ENCODE measurements at places on chromosomes 5 and 9.

- no peak for DNase-seq
Measured at GRCh38 chr5:122195802-122196394, 66.6 kb downstream of the ZNF474 start.

GRCh38 chr5:123882319-123882964, 370.5 kb downstream of the CSNK1G3 start:
- DNase-seq, result no peak

- no peak for DNase-seq
Measured at GRCh38 chr5:88867638-88868037, 15.3 kb downstream of the MEF2C start.

DNA sequence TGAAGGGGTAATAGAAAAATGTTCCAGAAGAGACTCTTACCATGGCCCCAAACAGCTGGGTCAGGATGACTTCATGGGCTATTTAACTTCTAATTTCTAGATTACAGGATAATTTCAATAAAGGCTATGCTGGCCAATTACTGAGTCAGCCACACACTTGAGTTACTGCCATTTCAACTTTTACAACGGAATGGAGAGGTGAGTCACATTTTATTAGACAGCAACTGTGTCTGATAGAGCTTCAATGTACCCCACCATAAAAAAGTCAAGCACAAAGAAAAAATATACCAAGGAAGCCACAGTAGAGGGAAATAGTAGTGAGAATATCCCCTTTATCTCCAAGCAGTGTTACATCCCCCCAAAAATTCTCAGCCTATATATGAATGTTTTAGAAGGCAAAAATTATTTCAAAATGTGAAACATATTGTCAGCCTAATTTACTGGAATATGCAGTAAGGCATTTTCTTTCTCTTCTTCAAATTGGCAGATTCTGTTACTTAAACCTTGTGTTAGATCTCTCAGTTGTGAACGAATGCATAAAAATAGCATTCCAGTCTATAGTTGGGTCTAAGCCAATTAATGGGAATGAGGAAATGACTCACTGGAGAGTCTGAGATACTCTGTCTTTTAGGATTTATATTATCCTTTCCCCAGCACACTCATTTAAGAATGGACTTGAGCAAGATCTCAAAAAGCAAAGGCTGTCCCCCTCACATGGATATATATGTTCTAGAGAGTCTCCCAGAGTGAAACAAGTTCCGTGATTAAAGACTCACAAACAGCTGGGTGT, 47.1 kb upstream of the RAI14 start:
- no peak for DNase-seq

DNA sequence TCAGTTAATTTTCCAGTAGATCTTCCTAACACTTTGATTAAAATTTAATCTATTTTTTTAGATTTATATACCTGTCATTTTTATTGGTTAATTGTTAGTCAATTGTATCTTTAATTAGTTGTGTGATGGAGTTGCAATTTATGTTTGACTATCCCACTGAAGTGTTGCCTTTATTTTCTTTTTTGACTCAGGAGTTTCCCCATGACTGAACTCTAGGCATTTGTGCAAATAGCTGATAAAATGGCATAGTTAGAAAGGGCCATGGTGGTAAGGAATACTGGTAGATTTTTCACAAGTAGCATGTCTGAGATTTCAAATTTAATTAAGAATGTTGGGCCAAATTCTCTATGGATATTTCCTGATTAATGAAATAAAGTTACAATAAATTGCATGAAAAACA, 273.1 kb upstream of the DAB2 start:
- no peak for DNase-seq

DNA sequence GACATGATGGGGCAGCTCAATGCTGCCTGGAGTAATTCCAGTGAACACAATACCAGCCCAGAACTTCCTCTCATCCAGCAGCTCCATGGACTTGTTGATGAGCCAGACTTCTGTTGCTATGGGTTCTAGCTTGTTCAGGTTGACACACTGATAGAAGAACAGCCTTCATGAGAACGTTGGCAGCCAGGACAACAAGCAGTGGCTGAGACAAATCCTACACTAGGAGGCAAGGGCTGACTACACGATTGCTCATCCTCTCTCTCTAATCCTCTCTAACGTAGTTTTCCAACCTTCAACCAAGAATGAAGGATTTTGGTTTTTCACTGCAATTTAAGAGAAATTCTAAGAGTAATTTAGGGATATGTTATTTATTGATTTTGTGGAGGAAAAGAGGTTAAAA, 67.8 kb downstream of the NIPSNAP3B start:
- no peak for DNase-seq

DNA sequence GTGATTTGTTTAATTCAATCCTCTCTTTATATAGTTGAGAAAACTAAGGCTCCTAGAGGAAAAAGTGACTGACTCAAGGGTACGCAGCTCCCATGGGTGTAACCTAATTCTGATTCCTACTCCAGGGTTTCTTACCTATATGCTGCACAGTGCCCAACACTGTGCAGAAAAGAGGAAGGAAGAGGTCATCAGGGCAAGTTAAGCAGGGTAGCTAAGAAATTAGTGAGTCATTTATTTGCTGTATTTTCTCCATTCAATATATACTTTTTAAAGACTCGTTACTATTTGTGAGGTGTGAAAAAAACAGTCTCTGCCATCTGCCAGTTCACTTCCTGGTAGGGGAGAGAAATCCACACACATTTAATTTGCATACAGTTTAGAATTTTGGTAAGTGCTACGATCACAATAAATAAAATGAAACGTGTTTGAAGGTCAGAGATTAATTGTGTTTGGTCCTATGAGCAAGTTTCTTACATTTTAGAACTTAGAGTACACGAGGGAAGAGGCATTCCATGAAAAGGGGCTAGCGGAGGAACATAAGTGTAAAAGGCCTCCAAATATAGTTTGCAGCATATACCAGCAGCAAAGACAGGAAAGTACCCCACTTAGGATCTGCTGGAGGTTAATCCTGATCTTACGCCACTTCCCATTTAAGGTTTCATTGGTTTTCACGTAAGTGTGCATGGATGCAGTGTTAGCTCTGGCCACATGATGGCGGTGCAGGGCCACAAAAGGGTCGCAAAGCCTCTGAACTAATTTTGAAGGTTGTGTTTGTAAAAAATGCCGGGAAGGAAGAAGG, 59.9 kb upstream of the TLR4 start:
- DNase-seq, result peak; percentile 6

DNA sequence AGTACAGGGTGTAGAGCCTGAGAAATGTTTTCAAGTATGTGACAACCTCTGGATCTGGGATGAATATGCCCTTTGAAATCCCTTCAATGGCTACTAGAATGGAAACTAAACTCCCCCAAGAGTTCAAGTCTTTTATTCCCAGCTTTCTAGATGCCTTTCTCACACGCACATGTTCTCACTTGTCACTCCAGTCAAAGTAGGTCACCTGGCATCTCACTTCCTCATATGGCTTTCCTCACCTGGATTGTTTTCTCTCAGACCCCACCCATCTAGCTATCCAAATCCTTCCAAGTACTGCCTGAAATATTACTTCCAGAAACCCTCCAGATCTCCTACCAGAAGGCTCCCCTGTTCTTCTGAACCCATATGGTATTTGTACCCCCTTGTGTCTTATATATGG, 615.4 kb upstream of the KLF4 start:
- no peak for DNase-seq

DNA sequence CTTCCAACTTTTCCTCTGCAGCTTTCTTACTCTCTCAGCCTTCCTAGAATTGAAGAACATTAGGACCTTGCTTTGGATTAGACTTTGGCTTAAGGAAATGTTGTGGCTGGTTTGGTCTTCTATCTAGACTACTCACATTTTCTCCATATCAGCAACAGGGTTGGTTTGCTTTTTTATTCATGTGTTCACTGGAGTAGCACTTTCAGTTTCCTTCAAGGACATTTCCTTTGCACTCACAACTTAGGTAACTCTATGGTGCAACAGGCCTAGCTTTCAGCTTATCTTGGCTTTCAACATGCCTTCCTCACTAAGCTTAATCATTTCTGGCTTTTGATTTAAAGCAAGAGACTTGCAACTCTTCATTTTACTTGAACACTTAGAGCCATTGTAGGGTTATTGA, 153.1 kb downstream of the CCDC192 start:
- DNase-seq, result no peak

GRCh38 chr9:101706997-101707396, 31.4 kb downstream of the GRIN3A start:
- DNase-seq, result no peak

DNA sequence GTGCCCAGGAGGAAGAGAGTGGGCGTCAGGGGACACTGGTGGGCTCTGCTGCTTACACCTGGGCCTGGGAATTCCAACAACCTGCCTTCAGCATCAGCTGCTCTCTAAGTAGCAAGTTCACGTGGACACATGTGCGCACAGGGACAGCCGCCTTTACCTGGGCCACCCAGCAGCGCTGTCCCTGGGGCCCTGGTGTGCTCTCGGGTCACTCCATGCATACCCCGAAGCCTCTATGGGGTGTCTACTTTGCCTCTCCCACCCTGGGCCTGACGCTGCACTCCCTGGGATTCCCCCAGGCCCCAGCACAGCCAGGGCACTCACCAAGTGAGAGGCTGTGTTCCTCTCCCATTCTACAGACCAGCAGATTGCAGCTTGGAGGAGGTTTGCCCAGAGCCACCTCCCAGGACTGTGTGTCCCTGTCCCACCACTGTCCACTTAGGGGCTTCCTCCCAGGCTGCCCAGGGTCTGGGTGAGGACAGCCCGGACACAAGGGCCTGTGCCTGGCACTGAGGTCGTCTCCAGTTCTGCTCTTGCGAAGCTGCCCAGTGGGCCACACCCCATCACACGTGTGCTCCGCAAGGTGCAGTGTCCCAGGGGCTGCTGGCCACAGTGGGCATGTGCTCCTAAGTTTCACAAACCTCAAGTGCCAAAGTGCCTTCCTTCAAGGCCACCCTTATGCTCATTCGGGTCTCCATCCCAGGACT, 5.9 kb downstream of the NINJ1 start:
- DNase-seq, result no peak

DNA sequence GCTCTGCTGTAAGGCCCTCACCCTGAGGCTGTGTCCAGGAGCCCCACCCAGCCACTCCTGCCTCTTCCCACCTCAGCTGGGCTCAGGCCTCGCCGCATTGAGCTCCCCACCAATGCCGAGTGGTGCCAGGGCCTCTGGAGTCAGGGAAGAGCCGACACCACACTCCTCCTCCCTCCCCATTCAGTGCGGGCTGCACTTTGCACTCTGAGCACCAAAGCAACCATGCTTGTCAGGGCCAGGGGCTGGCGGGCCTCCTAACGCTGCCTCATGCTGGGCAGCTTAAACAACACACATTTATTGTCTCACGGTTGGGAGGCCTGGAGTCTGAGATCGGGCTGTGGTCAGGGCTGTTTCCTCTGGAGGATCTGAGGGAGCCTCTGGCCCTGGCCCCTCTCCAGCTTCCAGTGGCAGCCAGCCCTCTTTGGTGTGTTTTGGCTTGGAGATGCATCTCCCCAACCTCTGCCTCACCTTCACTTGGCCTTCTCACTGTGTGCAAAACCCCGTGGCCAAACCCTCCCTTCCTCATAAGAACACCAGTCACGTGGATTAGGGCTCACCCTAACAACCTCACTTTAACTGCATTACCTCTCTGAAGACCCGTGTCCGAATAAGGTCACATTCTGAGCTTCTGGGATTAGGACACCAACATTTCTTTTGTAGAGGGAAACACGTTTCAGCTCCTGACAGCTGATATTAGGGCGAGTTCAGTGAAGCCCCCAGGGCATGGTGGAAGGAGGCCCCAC, 157.8 kb downstream of the MED10 start:
- DNase-seq, result no peak

DNA sequence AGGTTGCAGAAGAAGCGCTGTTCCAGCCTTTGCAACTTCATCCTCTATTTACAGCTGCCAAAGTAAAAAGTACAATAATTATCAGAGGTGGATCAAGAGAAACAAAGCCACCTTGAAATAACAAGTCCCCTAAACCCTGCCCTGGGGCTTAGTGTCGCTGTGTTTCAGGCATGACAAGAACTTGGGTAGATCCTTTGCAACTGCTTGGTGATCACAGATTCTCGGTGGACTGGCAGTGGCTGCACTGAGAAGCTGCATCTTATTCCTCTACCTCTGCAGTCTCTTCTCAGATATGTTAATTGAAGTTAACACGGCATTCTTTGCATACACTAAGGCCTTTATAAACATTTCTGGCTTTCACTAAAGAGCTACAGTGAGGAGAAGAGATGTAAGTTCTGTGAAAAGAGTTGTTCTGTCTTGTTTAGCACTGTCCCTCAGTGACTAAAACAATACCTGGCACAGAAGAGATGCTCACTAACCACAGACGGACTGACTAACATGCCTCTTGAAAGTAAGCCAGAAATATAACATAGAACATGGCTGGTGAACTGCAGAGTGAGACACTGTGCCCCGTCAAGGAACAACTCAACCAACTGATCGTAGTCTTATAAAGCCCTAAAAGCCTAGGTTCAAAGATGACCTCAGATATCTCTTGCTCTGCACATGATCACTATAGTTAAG, 144.2 kb downstream of the MLLT3 start:
- DNase-seq, result no peak

DNA sequence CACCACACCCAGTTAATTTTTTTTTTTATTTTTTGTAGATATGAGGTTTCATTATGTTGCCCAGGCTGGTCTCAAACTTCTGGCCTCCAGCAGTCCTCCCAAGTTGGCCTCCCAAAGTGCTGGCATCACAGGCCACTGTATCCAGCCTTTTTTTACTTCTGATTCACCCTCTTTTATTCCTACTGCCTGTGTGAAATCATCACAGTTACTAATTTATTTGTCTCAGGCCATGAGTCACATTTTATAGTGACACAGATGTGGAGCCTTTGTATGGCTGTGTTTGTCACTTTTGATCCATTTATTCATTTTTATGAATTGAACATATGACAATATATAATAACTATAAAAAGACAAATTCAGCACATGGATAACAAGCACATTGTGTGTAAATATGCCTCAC, 67.1 kb upstream of the SNX2 start:
- no peak for DNase-seq

GRCh38 chr5:33850100-33850594, 41.6 kb downstream of the ADAMTS12 start:
- DNase-seq, result no peak

DNA sequence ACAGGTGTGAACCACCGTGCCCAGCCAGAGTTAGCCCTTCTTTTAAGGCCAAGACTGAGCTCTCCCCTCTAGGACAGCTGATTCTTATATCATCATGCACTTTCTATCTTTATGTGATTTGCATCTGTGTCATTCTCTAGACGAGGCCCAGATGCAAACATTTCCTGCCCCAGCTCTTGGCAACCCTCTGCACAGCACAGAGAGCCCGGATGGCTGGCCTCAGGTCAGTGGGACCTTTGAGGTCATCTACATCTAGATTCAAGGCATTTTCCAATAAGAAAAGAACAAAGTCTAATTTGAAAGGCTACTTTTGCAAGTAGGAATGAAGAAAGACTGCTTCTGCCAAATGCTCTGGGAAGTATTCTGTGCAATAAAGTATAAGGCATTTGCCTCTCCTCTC, 109.0 kb upstream of the DAB2 start:
- DNase-seq, result no peak

- no peak for DNase-seq
Measured at GRCh38 chr9:86257391-86257790, 2.1 kb downstream of the C9orf153 start.
